ENCODE measurements at places on chromosomes 5 and 9.

DNA sequence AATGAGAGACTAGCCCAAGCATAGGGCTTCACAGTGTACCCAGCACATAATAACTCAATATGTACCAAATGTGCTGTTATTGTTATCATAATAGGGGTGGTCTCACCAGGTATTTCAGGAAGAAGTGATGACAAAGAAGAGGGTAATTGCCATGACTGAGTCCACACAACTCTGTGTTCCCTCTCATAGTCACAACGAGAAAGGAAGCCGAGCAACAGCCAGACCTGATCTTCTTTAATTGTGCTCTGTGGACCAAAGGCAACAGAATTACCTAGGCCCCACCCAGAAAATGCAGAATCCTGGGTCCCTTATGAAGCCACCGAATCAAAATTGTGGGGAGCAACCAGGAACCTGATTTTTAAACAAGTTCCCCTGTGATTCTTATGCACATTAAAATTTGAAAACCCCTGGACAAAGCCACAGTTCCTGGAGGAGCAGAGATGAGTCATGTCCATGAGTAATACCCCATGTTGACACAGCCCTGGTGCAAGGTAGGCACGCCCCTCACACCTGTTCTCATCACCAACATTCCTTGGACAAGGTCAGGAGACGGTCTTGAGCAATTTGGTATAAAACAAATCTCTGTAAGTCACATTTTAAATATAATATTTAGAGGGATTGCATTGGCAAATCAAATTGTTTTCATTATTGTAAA lies 5.2 kb downstream of the FGF1 start:
- peaks cover 20% of the 10 kb centered on the region for H3K4me1 ChIP-seq
- no peaks in the 10 kb centered on the region for H3K36me3 ChIP-seq
- no peak overlapping the region for H3K27ac ChIP-seq
- H3K4me3 ChIP-seq, result no peak overlapping the region

DNA sequence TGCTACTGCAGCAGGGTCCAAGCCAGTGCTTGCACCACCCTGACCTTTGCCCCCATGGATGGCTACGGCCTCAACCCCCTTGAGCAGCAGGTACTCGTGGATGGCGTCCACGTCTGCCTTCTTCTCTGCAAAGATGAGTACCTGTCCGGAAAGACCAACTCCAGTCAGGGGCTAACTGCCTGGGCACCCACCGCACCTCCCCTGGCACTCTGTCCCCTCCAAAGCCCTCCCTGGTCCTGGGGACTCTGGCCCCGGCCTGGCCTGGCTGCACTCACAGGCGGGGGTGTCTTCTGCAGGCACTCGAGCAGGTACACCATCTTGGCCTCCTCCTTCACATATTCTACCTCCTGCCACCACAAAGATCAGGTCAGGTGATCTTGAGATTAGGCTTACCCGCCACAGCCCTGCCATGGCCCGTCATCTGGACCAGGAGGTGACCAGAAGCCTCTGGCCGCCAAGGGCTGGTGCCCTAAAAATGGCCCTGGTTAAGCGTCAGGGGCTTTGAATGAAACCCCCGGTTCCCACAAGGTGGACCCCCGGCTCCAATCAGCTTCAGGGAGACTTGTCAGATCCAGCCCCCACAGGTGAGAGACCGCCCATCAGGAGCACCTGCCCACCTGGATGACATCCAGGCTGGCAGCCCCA lies 3.2 kb upstream of the DOK3 start:
- H3K4me1 ChIP-seq, result peaks cover 9% of the 10 kb centered on the region
- no peak overlapping the region for H3K27ac ChIP-seq

- no peak for DNase-seq
- no peaks in the 10 kb centered on the region for H3K4me1 ChIP-seq
- no peaks in the 10 kb centered on the region for H3K36me3 ChIP-seq
- no peak overlapping the region for H3K4me3 ChIP-seq
- no peak overlapping the region for H3K27ac ChIP-seq
Observed at GRCh38 chr5:118692811-118693342, 295.5 kb downstream of the DTWD2 start.

DNA sequence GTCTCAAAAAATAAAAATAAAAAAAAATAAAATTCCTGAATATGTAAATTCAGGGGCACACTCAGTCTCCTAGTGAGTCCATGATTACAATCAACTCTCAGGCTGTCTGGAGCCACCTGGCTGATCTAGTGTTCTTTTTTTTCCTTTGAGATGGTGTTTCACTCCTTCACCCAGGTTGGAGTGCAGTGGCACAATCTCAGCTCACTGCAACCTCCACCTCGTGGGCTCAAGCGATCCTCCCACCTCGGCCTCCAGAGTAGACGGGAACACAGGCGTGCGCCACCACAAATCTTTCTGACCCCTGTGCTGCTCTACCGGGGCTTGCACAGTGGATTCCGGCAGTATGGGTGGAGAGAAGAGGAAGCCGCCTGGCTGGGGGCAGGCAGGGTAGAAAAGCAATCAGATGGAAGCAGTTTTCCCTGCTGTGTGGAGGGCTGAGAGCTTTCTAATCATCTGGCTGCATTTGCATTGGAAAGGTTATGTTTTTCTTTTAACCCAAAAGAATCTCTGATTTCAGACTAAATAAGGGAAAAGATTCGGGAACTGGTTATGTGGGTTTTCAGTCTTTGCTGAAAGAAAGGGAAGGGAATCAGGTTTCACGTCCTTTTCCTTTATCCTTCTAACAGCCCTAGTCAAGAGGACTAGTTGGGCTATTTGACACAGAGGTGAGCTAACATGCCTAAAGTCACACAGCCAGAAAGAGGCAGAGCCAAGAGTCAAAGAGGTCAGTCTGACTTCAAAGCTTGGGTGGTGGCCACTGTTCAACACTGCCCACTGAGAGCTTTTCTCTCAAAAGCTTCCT lies 26.3 kb upstream of the CORO2A start:
- H3K4me3 ChIP-seq, result no peak overlapping the region
- DNase-seq, result no peak
- no peak overlapping the region for H3K27ac ChIP-seq
- H3K36me3 ChIP-seq, result no peaks in the 10 kb centered on the region
- no peaks in the 10 kb centered on the region for H3K27me3 ChIP-seq

- no peak overlapping the region for H3K27ac ChIP-seq
- no peaks in the 10 kb centered on the region for H3K27me3 ChIP-seq
- H3K4me3 ChIP-seq, result no peak overlapping the region
- DNase-seq, result no peak
- H3K36me3 ChIP-seq, result no peaks in the 10 kb centered on the region
Observed at GRCh38 chr5:56490971-56491468, 257.9 kb upstream of the ANKRD55 start.

Data from sigmoid colon (tissue), 7 donors.